ENCODE measurements at places on chromosomes 1 and 21. TPM values are rescaled to one million over a fixed set of nuclear protein-coding genes. Genes with fewer than 3 reads are reported as not detected.

Gene TMEM269
- 0.04 TPM for polyA plus RNA-seq

Gene TSPEAR
- 0.01 TPM for polyA plus RNA-seq

Gene CHODL
- polyA plus RNA-seq: 0.29 TPM

Gene FAM72B
- 1.3 TPM for polyA plus RNA-seq

Gene IL19
- 0.22 TPM for polyA plus RNA-seq

Gene FLG
- 34.7 TPM for polyA plus RNA-seq

Gene ATAD3A
- 26.1 TPM for polyA plus RNA-seq

Gene SPRR2A
- polyA plus RNA-seq: 4,263 TPM

Gene SETD4
- 13.7 TPM for polyA plus RNA-seq

Gene KCNA2
- 0.06 TPM for polyA plus RNA-seq

Gene ATP13A2
- 26.5 TPM for polyA plus RNA-seq

Gene NBPF4
- not detected for polyA plus RNA-seq

Gene TFF2
- polyA plus RNA-seq: 0.13 TPM

Gene LRRIQ3
- 0.26 TPM for polyA plus RNA-seq

Gene MLLT11
- 1.5 TPM for polyA plus RNA-seq

Gene FAM72D
- polyA plus RNA-seq: 1.6 TPM

Gene SPATA21
- 0.13 TPM for polyA plus RNA-seq

Gene ITLN2
- 0.20 TPM for polyA plus RNA-seq

Gene MRPL37
- 69.7 TPM for polyA plus RNA-seq

Gene ARMH1
- polyA plus RNA-seq: 0.71 TPM

Gene ZNF697
- polyA plus RNA-seq: 0.40 TPM

Gene RIPK4
- 72.4 TPM for polyA plus RNA-seq

Gene SLC66A1
- 8.9 TPM for polyA plus RNA-seq

Gene LCA5L
- 0.48 TPM for polyA plus RNA-seq

Gene ROR1
- polyA plus RNA-seq: 1.1 TPM

Gene DCST1
- polyA plus RNA-seq: 0.29 TPM

Gene TRNP1
- 158 TPM for polyA plus RNA-seq
